Amniotic stem cell (primary cell): ENCODE measurements at places on chromosomes 4 and X.

- DNase-seq: no peak
Observed at GRCh38 chrX:127124871-127125270, 305.3 kb downstream of the PRR32 start.

DNA sequence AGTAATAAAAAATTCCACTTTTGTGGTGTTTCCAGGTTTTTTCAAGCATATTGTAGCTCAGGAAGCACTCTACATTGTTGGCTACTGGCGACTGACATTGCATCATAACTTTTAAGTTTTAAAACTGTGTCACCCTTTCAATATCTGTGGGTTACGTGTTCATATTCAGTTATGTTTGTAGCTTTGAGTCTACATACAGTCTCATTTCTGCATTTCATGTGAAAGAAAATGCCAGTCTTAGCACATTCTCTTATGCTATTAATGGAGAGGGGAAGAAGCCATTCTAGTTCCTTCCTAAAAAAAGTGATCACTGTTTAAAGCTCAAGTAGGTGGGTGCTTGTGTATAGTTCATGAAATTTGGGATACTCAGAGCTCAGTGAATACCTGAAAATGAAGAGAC is 38.1 kb downstream of the DIAPH2 start:
- DNase-seq: no peak

GRCh38 chr4:112075129-112075753 is 70.0 kb upstream of the FAM241A start:
- peak; percentile 17 for DNase-seq

DNA sequence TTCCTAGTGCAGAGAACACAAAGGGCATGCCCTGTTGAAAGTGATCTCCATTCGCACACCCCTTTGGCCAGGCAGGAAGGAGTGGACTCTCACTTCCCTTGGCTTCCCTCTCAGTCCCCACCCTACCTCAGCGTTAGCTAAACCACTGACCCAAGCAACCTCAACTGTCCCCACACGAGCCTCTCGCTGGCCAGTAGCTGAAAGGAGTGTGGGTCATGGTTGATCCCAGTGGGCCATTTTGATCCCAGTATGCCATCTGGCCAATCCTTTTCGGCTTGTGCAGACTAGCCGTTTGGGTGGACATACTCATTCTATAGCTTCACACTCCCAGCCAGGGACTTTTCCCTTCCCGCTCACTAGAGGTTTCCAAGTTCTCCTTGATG is 24.4 kb upstream of the BCORL1 start:
- DNase-seq: no peak

DNA sequence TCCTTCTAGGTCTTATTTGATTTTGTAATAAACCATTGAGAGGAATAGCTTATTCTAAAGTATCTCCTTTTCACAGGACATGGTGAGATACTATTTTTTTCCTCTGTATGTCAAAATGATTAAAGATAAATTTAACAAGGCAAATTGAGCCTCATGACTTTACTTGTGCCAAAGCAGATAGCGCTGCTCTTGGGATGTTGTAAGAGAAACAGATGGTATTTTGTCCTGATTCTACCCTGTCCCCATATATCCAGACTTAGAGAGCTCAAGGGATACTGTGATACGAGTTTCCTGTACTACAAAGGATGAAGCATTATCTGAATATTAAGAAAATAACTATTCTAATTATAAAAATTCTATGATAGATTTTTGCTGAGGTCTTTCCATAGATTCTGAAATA is 34.0 kb downstream of the EMCN start:
- DNase-seq: no peak

DNA sequence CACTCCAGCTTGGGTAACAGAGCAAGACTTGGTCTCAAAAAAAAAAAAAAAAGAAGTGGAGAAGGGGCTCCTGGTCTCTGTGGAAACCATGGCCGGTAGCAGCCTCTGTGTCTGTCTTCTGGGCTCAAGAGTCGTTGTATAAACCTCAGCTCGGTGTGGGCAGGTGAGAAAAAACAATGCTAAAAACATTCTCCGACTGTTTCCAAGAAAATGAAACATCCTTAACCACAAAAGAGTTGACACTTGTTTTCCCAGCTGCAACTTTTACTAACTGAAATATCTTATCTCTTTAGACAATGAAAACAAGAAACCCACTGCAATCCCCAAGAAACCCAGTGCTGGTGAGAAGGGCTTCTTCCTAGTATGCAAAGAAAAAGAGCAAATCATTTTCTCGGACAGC is 26.2 kb downstream of the CD99 start:
- DNase-seq: no peak

GRCh38 chr4:139214039-139214534 is 37.1 kb upstream of the ELF2 start:
- no peak for DNase-seq

DNA sequence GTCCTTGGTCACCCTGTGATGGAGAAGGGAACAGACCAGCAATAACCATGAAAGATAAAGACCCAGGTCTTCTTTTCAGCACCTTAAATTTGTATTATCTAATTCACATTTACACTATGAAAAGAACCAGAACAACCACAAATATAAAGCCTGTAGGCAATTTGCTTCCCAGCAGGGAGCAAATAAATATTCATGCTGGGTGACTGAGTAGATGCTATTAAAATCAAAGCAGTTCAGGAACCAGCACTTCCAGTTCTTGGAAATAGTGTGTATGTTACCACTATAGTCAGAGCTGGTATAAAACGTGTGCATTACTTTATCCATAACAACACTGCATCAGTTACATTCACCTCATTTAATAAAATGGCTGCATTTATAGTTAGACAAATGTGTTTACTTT is 177.8 kb upstream of the ETNPPL start:
- DNase-seq: no peak

GRCh38 chr4:152588869-152589268 is 53.0 kb upstream of the FBXW7 start:
- DNase-seq: no peak

DNA sequence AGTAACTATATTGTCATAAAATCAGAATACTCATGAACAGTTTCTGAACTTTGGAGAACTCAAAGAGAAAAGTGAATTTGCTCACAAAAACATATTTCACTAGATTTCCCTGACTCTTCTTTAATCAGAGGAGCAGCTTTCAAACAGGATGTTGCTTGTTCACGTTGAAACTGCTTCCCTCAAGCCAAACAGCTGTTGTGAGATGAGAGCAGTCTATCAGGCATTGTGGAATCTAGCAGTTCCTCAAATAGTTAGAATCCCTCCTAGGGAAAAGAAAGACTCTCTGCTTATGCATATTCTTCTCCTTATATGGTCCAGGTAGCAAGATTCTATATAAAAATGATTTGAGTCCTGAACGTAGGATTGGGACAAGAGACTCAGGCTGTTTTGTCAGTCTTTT is 1012.1 kb downstream of the FAM133A start:
- no peak for DNase-seq

DNA sequence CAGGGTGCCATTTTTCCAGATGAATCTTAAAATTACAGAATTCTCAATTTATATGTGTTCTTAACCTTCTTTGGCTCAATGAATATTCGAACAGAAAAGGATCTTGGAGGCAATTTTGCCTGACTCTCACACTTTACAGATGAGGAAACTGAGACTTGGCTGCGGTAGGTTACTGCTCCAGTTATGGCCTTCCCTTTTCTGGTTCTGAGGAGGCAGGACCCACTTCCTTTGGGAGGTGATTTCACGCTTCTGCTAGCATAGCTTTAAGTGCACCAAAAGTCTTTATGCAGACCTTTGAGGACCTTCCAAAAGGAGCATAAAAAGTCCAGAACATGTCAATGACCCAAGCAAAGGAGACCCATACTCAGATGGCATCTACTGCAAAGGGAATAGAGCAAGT is 44.7 kb upstream of the KLF3 start:
- no peak for DNase-seq

- no peak for DNase-seq
Observed at GRCh38 chrX:153408221-153408721, 3.0 kb upstream of the ZFP92 start.

DNA sequence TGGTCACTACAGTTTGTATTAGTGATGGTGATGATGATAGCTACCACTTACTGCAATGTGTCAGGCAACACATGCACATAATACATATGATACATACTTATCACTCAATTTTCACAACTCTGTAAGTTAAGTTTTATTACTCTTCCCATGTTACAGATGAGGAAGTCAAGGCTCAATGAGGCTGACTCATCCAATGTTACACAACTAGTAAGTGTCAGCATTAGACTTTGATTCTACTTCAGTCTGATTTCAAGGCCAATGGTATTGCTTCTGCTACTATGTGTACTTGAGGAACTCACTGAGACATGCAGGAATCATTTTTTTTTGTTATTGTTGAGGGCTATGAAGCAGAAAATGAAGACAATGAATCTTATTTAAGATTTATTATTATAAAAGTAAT is 96.4 kb upstream of the TRPC5OS start:
- no peak for DNase-seq

DNA sequence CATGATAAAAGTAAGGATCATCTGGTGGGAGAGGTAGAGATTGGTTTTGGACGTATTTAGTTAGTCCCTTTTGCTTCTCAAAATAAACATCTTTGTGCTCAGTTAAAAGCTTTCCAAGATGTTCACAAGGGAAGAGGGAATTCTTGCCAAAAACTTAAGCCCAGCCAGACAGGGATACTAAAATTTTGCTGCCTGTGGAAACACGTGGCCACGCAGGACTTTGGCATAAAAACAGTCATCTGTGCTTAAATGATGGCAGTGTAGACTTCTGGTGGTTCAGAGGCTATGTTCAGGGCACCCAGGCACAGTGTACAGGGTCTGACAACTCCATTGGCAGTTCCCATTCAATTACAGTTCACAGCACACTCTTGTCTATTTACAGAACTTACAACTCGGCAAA is 93.2 kb upstream of the JADE1 start:
- no peak for DNase-seq

GRCh38 chrX:17603196-17603595 is 134.1 kb upstream of the SCML1 start:
- DNase-seq: no peak
